ENCODE measurements at places on chromosomes 2 and 18.

DNA sequence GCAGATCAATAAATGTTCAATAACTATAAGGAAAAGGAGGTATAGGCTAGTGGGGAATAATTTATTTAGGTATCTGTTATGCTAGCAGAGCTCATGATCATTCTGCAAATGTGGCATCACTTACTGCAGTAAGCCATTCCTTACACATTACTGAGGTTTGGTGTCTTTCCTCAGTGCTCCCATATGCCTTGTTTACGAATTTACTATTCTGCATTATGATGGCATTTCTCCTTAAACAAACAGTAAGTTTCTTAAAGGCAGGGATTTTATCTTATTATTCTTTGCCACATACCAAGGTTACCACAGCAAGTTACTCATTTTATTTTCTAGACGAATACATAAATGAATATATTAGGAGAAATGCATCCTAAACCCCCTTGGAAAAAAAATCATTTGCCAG lies 88.4 kb downstream of the DSEL start:
- DNase-seq: peak; percentile 49

DNA sequence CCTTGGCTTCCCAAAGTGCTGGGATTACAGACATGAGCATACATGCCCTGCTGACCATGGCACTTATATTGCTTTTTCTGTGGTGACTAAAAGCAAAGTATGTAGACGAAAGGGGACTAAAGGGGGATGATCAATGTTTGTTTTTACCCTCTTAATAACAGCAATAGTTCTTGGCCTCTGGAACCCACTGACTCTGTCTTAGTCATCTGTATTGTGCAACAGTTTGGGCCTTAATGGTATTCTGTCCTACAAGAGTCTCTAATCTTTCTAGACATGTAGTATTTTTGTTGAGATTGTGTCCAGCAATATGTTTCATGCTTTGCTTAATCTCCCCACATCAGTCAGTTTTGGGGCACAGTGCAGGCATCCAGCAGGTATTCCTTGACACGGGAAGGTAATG lies 359.9 kb upstream of the FANCL start:
- DNase-seq: no peak

GRCh38 chr2:197369933-197370320 lies 59.3 kb upstream of the ANKRD44 start:
- no peak for DNase-seq

DNA sequence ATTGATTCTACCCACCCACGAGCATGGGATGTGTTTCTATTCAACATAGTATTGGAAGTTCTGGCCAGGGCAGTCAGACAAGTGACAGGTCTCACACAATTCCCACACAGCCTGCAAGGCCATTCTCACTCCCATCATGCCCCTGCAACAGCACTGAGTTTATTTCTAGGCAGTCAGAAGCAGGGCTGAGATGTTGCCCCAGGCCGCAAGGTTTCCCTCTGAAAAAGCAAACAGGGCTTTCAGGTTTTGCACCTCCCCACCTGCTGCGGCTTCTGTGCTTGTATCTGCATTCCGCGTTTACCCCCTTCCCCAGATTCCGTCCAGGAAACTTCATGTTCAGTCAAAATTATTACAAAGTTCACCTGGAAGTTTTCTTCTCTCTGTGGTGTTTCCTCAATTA lies 9.4 kb upstream of the TACR1 start:
- DNase-seq: no peak

- no peak for DNase-seq
These were observed 583 bp downstream of the NEMP2 start for GRCh38 chr2:190533968-190534309.

DNA sequence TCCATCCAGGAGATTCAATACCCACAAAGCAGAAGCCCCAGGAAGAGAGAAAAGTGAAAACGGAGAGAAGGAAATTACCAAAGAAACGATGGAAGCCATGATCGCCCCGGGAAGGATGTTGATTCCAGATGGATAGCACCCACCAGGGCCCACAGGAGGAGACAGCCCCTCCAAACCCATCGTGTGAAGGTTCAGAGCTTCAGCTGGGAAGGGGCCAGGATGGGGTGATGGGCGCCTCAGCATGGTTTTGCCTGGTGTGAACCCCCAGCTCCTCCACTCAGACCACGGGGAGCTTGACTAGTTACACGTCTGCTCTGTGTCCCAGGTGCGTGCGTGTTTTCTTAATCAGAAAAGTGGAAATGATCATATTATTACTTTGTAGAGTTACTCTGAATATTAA lies 264.5 kb downstream of the EIPR1 start:
- no peak for DNase-seq

- no peak for DNase-seq
These were observed 328.5 kb upstream of the DSEL start for GRCh38 chr18:67845035-67845434.

DNA sequence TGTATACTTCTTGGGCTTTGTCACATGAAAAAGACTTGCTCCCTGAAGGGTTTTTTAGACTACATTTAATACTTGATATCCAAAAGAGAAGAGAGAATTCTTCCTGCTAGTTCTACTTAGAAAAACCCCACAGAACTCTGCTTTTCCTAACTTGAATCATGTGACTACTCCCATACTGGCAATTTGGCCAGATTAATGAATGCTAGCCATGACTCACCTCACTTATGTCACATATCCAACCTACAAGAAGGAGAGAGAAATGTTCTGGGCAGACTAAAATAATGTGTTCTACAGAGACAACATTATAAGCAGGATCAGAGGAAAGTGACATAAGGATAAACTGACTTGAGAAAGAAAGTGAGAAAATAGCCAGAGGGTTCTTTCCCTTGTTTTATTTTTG lies 249.3 kb upstream of the GULP1 start:
- DNase-seq: no peak

- no peak for DNase-seq
These were observed 48.6 kb downstream of the KIAA2012 start for GRCh38 chr2:202121532-202122162.

DNA sequence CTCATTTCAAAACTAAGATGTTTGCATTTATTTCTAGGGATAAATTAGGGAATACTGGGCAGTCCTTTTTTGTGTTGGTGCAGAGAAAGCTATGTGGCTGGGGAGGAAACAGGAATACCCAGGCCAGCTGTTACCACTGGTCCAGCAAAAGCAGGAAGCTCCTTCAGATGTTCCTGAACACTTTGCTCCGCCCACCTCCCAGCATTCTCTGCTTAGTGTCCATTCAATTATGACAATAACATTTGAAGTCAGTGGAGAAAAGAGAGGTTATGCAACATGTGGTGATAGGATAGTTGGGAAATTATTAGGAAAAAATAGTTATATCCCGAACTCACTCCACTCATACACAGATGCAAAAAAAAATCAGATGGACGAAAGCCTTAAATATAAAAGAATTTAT lies 22.1 kb upstream of the ARPC2 start:
- DNase-seq: no peak

DNA sequence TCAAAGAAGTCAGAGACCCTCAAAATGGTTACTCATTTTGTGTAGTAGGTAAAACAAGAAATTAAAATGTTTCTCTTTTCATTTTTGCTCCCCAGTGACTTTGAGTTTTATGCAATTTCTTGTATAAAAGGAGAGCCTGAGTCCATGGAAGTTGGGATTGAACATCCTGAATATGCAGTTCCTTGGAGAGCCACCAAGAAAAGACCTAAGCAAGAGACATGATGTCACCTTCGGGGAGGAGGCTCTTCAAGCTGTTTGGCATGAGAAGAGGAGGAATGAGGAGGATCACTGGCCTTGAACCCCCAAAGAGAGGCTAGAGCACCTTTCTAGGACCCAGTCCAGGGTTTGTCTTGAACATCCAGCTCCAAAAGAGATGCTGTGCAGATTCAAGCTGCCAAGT lies 83.5 kb upstream of the STPG4 start:
- no peak for DNase-seq

GRCh38 chr2:10300328-10300920 lies 2.3 kb upstream of the HPCAL1 start:
- no peak for DNase-seq

GRCh38 chr18:22355598-22355997 lies 62.1 kb downstream of the CTAGE1 start:
- DNase-seq: no peak

DNA sequence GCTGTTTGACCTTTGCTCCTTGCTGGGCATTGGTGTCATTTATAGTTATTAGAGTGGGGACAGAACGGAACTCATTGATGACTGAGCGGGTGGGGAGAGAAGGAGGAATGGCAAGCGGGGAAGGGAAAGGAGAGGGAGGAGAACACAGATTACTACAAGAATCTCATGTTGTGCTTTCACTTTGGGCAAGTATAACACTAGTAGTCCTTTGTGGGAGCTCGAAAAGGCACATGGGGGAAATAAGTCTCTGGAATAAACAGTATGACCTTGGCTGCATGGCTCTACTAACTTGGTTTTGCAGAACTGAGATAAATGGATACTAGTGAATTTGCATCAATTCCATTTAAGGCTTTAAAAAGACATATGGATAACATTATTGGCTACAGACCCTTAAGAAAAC lies 161.7 kb upstream of the NABP1 start:
- no peak for DNase-seq

DNA sequence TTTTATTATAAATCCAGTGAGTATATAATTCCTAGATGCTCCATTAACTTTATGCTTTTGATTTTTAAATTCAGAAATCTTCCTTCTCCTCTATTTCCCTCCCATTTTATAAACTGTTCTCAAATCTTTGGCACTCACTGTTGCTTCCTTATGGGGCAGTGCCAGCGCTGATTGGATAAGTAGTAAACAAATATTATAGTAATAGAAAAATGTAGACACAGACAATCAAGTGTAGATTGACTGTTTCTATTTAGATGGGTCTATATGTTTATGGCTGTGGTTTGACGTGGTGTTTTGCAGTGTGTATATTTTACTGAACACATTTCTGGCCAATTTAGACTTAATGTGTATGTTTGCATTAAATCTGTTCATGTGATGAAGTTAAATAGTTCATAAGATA lies 36.6 kb downstream of the LYPD6B start:
- no peak for DNase-seq

DNA sequence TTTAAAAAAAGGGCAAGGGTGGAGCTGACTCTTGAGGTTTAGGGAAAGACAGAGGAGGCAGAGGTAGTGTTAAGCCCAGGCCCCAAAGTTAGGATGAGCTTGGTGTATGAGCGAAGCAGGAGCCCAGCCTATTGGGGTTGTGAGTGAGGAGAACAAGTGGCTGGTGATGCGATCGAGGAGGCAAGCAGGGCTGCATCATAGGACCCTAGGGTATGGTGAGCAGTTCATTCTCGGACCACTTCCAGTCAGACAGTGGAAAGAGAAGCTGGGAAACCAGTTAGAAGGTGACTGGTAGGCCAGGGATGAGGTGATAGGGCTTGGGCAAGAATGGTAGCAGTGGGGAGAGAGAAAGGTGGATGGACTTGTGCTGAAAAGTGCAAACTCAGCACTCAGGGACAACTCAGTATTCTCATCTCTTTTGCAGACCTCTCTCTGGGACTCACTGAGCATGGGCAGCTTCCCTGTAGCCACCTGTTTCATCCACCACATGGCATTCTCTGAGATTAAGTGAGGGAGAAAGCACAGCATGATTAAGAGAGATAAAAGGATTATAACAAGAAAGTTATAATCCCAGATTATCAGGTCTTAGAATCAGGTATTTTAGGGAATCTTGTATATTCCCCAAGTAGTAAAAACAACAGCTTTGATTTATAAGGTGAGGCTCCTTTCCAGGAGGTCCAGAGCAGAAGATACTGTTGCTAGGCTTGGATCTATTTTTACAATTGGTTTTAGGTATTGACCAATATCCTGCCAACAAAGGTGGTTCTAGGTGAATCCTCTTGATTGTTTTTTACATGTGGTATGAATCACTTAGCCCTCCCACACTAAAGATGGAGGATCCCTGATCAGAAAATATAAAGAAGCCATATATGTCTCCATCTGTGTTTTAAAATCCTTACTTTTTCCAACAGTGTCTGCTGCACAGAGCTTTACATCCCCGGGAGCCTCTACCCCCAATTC lies 38.3 kb downstream of the XRCC5 start:
- no peak for DNase-seq

DNA sequence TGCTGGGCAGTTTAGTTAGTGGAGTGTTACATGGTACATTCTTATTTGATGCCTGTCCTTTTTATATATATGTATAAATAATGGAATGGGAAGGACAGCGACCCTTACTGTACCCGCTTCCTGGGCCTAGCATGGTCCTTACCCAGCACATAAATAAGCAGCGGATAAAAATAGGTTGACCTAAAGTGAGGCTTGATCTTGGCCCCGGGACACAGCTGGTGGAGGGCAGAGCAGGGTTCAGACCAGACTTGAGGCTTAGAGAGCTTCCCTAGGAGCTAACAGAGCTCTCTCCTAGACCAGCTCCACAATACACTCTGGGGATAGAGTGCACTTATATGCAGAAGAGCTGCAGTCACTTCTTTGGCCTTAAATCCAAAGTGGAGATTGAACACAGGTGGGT lies 46.9 kb upstream of the RPL31 start:
- DNase-seq: no peak

DNA sequence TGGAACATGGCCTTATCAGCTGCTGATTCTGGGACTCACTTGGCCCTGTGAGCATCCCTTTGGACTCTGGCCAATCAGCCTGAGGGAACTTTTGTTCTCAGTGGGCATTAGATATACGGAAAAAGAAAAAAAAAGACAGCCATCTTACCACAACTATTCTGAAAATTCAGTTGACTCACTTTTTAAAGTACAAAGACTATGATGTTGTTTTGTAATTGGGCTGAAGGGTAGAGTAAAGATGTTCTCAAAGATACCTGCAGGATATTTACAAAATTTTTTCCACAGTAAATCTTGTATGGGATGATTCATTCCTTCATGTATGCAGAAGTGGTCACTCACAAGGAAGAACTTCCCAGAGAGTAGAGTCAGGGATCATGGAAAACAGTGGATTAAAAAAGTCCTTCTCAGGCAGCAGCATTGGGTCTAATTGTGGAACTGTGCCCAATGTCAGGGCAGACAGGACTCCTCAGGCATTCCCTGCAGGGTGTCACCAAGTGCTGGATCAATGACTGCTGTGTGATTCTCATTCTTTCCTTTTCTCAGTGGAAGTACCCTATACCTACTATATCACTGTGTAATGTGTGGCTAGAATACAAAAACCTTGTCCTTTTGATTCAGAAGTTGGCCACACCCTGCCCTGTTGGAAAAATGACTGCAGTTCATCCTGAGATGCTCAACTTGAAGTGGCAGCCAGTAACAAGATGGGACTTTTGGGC lies 35.4 kb downstream of the SULT1C4 start:
- peak; percentile 59 for DNase-seq

DNA sequence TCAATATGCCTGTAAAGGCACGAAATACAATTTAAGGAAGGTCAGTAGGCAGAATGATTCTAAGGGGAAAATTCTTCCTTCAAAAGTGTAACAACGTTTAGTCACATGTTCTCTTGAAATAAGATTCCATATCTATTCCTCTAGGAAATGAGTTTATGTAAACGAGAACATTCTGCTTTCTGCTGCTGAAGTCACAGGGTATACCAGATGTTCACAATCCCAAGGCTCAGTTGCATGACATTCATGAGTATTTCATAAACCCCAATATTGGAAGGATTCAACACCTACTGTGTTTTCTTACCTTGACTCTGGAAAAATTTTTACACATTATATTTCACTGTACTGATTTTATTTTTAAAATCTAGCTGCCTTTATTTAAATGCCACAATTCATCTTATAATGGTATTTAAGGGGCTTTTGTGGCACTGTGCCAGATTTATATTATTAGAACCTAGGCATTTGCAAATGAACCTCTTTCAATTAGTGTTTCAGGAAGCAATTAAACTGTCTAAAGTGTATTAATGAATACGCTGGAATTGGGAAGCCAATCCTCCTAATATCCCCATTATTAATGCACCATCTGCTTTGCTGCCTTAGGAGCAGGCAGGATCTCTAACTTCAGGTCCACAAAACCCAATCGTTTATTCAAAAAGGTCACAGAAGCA lies 542.6 kb upstream of the KLHL29 start:
- no peak for DNase-seq

GRCh38 chr2:15750822-15751329 lies 159.2 kb downstream of the DDX1 start:
- DNase-seq: no peak

All from amniotic stem cell (primary cell).